ENCODE measurements at places on chromosomes 16 and 17.

- DNase-seq = no peak
- H3K4me1 ChIP-seq = 0 out of 2 replicates have a peak, but pooled peaks cover 2% of the 10 kb centered on the region
- no peak overlapping the region for H3K27ac ChIP-seq
- H3K4me3 ChIP-seq = no peak overlapping the region
- H3K27me3 ChIP-seq = no peaks in the 10 kb centered on the region
These were observed 68.7 kb upstream of the IRX3 start for GRCh38 chr16:54355251-54355650.

- H3K27ac ChIP-seq = no peak overlapping the region
- H3K4me3 ChIP-seq = no peak overlapping the region
- DNase-seq = no peak
- no peaks in the 10 kb centered on the region for H3K4me1 ChIP-seq
- peaks cover 54% of the 10 kb centered on the region for H3K36me3 ChIP-seq
These were observed 12.7 kb downstream of the LITAFD start for GRCh38 chr16:8894736-8895334.

GRCh38 chr17:80124351-80124981, 22.5 kb downstream of the EIF4A3 start:
- H3K4me3 ChIP-seq = peak overlapping the region; percentile 31
- peaks cover 11% of the 10 kb centered on the region for H3K4me1 ChIP-seq
- no peaks in the 10 kb centered on the region for H3K36me3 ChIP-seq
- H3K27ac ChIP-seq = peak overlapping the region; percentile 68

DNA sequence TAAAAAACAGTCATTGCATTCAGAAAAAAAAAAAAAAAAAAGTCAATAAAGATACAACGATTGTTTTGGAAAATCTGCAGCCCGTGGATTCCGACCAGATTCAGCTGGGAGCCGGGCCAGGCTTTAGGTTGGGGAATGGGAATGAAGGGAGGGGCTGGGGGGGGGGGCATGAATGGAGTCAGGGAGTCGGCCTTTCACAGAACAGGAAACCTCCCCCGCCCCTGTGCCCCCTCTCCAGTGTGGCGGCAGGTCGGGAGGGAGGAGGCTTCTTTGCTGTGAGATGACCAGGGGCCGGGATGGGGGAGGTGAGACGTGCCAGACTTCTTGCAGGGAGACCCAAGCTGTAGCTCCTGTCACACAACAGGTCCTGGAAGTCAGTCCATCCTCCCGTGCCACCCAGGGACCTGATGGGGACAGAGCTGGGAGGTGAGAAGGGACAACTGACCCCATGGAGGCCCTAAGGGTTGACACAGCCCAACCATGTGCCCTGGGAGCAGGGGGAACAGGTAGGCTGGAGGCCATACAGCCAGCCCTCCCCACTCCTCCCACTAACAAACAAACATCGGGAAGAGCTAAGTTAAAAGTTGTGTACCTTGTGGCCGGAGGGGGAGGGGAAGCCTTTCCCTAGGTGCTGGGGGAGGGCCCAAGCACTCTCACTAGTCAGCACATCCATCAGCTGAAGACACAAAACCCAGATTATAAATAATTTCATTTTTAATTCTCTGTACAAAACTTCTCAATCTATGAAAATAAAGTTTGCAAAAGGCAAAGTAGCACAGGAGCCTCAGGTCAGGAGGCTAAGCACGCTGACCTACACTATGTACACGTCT, 25.2 kb downstream of the SREBF1 start:
- peaks cover 30% of the 10 kb centered on the region for H3K36me3 ChIP-seq
- no peaks in the 10 kb centered on the region for H3K4me1 ChIP-seq
- peaks cover 13% of the 10 kb centered on the region for H3K27me3 ChIP-seq
- H3K27ac ChIP-seq = no peak overlapping the region

DNA sequence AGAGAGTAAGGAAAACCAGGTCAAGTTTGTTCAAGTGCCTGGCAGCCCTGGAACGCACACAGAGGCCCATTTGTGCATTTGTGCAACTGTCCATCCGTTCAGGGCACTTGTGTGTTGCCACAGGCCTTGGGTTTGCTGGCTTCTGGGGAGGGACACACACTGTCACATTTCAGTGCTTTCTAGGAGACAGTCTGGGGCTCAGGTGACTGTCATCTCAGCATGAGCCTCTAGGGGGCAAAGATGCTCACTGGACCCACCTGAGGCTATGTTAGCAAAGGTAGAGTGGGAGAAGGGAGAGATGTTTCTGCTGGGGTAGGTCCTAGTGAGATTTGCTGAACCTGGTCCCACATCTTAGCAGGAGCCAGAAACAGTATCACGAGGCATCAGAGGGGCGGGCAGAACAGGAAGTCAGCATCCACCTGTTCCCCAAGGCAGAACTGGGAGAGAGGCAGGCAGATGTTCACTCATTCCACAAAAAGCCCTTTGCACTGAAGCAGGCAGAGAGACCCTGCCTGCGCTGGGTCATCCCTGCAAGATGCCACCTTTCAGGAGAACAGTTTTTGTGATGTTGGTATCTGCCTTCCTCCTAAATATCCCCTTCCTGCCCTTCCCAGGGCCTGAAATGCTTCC, 48.5 kb downstream of the RAI1 start:
- no peak overlapping the region for H3K4me3 ChIP-seq
- peaks cover 14% of the 10 kb centered on the region for H3K4me1 ChIP-seq
- H3K36me3 ChIP-seq = no peaks in the 10 kb centered on the region
- H3K27ac ChIP-seq = no peak overlapping the region

DNA sequence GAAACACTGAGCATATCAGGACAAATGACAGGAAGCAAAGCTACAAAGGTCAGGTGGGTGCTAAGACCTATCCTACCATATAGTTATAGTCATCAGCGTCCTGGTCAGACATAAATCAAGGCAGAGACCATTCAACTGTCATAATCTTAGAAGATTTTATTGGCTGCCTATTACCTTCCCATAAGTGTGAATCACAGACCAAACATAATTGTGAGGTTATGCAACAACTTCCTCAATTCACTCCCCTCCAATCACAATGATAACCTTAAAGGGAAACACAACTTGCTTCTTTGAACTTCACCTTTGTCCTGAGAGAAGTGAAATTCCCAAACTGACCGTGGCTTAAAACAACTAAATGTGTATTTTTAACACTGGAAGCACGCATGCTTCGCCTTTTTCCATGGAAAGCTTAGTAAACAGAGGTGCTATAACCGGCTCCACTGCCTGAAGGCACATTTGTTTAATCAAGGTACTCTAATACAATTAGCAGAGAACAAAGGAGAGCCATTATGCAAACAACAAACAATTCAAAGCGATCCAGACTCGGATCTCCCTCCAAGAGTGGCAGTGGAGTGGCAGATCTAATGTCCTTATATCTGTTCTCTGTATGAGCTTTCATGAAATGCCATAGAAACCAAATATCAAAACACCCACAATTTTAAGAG, 84.9 kb downstream of the TMEM114 start:
- peaks cover 16% of the 10 kb centered on the region for H3K27me3 ChIP-seq
- no peaks in the 10 kb centered on the region for H3K36me3 ChIP-seq
- no peak for DNase-seq

- DNase-seq = no peak
- H3K27me3 ChIP-seq = peaks cover 9% of the 10 kb centered on the region
- H3K4me1 ChIP-seq = no peaks in the 10 kb centered on the region
- peak overlapping the region; percentile 69 for H3K4me3 ChIP-seq
- H3K27ac ChIP-seq = peak overlapping the region; percentile 72
These were observed 913 bp downstream of the CDIP1 start for GRCh38 chr16:4537376-4538343.

- no peak overlapping the region for H3K4me3 ChIP-seq
- DNase-seq = no peak
- no peak overlapping the region for H3K27ac ChIP-seq
- H3K36me3 ChIP-seq = no peaks in the 10 kb centered on the region
- H3K4me1 ChIP-seq = peaks cover 2% of the 10 kb centered on the region
- no peaks in the 10 kb centered on the region for H3K27me3 ChIP-seq
These were observed 409.6 kb upstream of the MAF start for GRCh38 chr16:80009971-80010659.

GRCh38 chr17:7440834-7441195, 1.5 kb downstream of the FGF11 start:
- H3K4me3 ChIP-seq = peak overlapping the region; percentile 83
- peak overlapping the region; percentile 98 for H3K27ac ChIP-seq
- DNase-seq = no peak
- peaks cover 35% of the 10 kb centered on the region for H3K4me1 ChIP-seq
- no peaks in the 10 kb centered on the region for H3K36me3 ChIP-seq
- H3K27me3 ChIP-seq = peaks cover 11% of the 10 kb centered on the region

DNA sequence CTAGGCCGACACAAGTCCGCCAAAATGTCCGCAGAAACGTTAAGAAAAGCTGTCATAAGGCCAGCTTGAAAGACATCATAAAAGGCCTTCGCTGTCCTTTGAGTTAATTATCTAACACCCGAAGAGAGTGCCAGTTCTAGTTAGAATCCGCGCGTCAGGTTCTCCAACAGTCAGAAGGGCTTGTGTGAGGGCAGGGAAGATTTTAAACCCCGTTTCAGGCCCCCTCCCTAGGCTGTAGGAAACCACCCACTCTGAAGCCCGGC, 729 bp upstream of the CLTC start:
- DNase-seq = no peak
- H3K36me3 ChIP-seq = no peaks in the 10 kb centered on the region

GRCh38 chr17:11803231-11803969, 193.9 kb downstream of the ZNF18 start:
- DNase-seq = no peak
- no peaks in the 10 kb centered on the region for H3K4me1 ChIP-seq

DNA sequence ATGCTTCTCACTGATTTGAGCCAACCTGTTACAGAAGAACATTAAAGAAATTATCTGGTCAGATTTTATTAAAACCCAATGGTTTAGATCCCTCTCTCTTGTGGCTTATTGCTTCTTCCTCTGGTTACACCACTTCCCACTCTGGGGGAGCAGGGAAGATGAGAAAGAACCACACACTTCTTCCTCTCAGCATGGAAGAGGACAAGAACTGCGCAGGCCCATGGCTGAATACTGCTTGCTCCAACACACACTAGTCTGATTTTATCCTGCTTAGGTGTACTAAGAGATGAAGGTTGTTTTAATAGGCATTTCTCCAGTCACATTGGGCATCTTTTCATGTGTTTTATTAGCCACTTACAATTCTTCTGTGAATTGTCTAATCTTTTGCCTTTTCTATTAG, 27.6 kb downstream of the MAP3K3 start:
- DNase-seq = no peak
- no peak overlapping the region for H3K4me3 ChIP-seq
- H3K4me1 ChIP-seq = peaks cover 12% of the 10 kb centered on the region
- peaks cover 8% of the 10 kb centered on the region for H3K36me3 ChIP-seq
- no peaks in the 10 kb centered on the region for H3K27me3 ChIP-seq

GRCh38 chr16:535446-536405, 8.2 kb downstream of the CAPN15 start:
- no peaks in the 10 kb centered on the region for H3K4me1 ChIP-seq
- no peak overlapping the region for H3K4me3 ChIP-seq
- DNase-seq = no peak
- no peak overlapping the region for H3K27ac ChIP-seq

- no peak for DNase-seq
- no peak overlapping the region for H3K4me3 ChIP-seq
- H3K27ac ChIP-seq = no peak overlapping the region
- H3K4me1 ChIP-seq = no peaks in the 10 kb centered on the region
- no peaks in the 10 kb centered on the region for H3K27me3 ChIP-seq
These were observed 50.3 kb downstream of the RPH3AL start for GRCh38 chr17:302300-302698.

DNA sequence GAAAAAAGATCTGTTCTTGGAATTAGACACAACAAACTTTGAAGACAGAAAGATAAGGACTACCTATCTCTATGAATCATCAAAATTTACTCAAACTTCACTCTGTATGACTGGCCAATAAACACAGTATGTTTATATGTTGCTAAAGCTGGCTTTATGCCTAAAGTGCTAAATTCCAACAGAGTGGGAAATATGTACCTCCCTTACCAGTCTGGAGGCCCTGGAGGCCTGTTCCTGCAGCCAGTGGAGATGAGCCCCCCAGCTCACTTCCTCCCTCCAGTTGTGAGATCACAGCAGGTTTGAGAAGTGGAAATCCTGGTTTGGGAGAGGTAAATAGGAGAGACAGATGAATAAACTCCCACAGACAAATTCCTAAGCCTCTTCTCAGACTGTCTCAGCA, 9.0 kb downstream of the ZNF23 start:
- no peak overlapping the region for H3K4me3 ChIP-seq
- H3K36me3 ChIP-seq = peaks cover 37% of the 10 kb centered on the region
- H3K27ac ChIP-seq = no peak overlapping the region
- H3K4me1 ChIP-seq = no peaks in the 10 kb centered on the region
- no peak for DNase-seq
- no peaks in the 10 kb centered on the region for H3K27me3 ChIP-seq

DNA sequence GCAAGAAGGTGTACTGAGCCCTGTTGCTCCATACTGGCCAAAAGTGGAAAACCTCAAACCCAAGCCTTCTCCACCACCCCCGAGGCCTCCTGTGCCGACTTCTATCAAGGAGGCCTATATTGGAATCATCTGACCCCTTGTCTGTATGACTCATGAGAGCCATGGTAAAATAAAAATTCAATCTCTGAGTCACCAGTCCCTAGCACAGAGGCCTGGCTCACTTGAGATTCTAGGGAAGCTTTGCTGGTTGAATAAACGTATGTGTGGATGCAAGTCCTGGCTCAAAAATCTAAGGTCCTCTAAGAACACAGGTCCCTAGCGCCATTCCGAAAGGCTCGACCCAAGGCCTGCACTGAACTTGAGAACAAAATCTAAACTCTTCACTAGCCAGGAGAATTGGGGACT, 15.0 kb downstream of the NSMCE1 start:
- no peak overlapping the region for H3K27ac ChIP-seq
- H3K36me3 ChIP-seq = no peaks in the 10 kb centered on the region
- no peaks in the 10 kb centered on the region for H3K27me3 ChIP-seq
